ENCODE measurements at places on chromosomes 12 and 14.

DNA sequence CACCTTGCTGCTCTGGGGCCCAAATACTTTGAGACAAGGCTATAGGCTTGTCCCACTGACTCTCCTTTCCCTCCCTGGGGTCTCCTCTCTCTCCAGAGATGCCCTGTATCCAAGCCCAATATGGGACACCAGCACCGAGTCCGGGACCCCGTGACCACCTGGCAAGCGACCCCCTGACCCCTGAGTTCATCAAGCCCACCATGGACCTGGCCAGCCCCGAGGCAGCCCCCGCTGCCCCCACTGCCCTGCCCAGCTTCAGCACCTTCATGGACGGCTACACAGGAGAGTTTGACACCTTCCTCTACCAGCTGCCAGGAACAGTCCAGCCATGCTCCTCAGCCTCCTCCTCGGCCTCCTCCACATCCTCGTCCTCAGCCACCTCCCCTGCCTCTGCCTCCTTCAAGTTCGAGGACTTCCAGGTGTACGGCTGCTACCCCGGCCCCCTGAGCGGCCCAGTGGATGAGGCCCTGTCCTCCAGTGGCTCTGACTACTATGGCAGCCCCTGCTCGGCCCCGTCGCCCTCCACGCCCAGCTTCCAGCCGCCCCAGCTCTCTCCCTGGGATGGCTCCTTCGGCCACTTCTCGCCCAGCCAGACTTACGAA is 3.1 kb downstream of the NR4A1 start:
- no peak for DNase-seq

GRCh38 chr12:11753826-11754225 is 104.4 kb downstream of the ETV6 start:
- DNase-seq = no peak

- no peak for DNase-seq
Measured at GRCh38 chr12:112798048-112798760, 6.7 kb downstream of the RPH3A start.

DNA sequence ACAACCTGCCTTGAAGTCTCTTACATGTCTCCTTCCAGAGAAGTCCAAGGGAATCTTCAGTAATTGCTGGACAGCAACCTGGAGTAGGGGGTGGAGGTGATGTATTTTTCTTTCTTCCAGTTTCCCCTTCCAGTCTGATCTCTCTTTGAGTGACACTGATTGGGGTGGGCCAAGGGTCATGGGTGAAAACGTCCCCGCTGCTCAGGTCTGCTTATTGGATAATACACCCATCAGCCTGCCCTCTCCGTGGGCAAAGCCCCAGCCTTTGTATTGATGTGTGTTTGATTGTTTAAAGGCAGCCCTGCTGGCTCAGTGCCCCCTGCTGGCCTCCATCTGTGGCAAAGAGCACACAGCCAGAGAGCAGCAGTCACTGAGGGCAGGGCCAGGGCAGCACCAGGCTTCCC is 35.7 kb upstream of the ATP2A2 start:
- DNase-seq = peak; percentile 9

DNA sequence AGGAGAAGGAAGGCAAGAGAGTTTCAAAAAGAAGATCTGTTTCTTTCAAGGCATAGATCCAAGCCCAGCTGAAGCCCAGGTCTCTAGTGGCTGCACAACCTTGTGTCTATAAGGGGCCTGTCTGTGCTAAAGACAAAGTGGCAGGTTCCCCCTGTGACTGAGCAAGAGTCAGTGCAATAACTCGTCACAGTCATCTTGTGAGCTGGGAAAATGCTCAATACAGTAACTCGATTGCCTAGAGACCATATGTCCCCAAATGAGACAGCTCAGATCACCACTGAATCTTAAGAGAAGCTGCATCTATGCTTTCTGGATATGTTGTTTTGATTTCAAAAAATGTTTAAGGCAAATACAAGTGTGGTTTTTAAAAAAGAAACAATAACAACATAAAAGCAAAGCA is 24.2 kb downstream of the ST8SIA1 start:
- no peak for DNase-seq

- DNase-seq = no peak
Measured at GRCh38 chr14:51428981-51429380, 188.9 kb downstream of the TMX1 start.

DNA sequence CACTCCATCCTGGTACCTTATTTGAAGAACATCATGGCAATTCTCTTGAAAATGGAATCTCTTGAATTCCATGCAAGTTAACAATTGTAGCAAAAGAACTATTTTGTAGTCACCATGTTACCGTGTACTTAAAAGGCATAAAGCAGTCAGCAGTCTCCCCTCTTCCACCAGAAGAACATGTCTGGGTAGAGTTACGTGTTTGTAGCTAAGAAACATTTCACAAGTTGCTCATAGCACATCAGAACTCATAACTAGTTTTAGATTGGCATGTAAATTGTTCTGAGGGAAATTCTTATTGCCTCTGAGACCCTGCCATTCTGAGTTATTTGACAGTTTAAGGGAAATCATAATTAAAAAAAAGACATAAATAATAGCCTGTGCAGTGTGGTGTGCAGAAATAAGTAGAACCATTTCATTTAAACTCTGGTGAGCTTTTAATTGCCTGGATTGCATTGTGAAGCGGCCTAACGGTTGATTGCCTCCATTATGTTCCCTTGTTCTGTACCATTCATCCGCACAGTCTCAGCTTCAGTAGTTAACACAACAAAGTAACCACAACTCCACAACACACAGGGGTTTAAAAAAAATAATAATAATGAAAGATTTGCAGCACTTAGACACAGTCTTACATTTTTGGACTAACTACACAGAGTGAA is 2.6 kb downstream of the LMO3 start:
- no peak for DNase-seq

- peak; percentile 68 for DNase-seq
Measured at GRCh38 chr14:75088566-75089373, 19.3 kb downstream of the ZC2HC1C start.

DNA sequence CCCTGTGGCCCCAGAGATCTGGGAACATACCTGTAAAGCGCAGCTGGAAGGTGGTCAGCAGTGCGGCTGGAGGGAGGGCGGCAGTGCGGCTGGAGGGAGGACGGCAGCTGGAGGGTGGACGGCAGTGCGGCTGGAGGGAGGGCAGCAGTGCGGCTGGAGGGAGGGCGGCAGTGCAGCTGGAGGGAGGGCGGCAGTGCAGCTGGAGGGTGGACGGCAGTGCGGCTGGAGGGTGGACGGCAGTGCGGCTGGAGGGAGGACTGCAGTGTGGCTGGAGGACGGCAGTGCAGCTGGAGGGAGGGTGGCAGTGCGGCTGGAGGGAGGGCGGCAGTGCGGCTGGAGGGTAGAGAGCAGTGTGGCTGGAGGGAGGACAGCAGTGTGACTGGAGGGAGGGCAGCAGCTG is 23.5 kb downstream of the LRCOL1 start:
- DNase-seq = no peak

DNA sequence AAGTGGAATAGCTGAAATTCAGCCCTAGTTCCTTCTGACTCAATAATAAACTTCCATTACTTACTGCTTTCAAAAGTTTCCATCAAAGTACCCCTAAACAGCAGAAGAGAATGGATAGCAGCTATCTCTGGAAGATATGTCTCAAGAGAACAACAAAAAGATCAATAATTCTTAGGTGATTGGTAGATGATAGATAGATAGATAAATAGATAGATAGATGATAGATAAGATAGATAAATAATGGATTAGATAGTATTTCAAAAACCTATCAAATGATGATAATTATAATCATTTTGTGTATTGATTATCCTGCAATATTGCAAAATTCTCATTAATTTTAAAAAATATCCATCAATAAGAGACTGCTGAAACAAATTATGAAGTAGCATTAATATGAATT is 97.4 kb upstream of the CCND2 start:
- no peak for DNase-seq

- DNase-seq = no peak
Measured at GRCh38 chr12:109818253-109818652, 14.9 kb downstream of the TRPV4 start.

DNA sequence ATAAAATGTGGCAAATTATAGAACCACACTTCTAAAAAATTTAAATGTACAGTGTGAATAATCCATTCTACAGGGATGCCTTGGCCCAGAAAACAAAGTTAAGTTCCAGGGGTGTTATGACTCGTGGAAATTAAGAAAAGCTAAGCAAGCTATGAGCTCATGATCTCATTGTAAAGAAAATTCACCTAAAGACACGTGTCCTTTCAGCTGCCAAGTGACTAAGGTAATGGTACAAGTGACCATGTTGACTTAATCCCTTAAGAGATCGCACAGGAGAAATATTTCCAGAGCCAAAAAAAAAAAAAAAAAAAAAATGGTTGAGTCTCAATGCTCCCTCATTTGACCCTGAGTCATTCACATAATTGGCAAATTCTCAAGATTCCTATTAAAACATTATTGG is 51.4 kb upstream of the ANO2 start:
- no peak for DNase-seq

DNA sequence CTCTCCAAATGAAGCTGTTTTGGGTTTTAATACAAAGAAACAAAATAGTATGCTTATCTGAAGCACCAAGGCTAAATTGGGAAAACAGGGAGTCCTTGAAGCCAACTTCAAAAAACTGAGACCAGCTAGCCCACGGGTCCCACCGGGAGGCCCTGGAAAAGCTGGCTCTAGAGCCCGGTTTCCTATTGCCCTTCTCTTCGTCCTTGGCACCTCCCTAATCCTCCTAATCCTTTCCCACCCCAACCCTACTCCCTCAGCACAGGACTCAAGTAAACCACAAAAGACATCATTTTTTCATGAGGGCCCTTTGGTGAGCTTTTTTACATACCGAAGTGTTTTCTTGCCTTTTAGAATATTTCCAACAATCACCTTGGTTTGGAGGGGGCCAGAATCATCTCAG is 11.3 kb downstream of the LRRC74A start:
- no peak for DNase-seq

DNA sequence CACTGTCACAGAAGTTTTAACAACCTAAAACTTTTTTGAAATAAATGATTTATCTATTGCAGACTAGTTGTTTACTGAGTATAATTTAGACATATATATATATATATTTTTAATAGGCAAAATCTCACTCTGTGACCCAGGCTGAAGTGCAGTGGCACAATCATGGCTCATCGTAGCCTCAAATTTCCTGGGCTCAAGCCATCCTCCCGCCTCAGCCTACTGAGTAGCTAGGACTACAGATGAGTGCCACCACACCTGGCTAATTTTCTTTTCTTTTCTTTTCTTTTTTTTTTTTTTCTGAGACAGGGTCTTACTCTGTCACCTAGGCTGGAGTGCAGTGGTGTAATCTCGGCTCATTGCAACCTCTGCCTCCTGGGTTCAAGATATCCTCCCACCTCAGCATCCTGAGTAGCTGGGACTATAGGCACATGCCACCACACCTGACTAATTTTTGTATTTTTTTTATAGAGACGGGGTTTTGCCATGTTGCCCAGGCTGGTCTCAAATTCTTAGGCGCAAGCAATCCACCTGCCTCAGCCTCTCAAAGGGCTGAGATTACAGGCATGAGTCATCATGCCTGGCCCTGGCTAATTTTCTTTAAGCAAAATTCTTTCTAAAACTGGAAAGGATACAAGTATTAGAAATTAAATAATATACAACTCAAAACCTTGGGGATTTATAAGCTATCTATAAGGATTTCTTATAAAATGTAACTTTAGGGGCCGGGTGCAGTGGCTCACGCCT is 23.1 kb downstream of the EEA1 start:
- DNase-seq = no peak

- peak; percentile 81 for DNase-seq
Measured at GRCh38 chr14:50040401-50040775, 76.0 kb downstream of the VCPKMT start.

- no peak for DNase-seq
Measured at GRCh38 chr12:13496111-13496510, 299.6 kb downstream of the EMP1 start.

DNA sequence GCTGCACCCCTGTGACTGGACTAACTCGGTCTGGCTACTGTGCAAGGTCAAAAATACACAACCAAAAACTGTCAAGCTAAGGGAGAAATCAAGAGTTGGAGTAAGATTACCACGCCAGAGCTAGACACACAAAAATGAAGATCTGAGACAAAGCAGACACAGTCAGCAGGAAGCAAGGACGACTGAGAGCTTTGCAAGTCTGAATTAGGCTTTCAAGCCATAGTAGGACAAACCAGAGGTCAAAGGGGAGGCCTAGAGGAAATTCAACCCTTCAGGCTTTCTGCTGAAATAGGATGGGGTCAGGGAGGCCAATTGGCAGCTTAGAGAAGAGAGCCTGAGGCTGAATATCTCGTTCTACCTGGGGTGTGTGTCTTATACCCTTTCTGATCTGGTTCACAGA is 117.3 kb downstream of the LLPH start:
- no peak for DNase-seq

DNA sequence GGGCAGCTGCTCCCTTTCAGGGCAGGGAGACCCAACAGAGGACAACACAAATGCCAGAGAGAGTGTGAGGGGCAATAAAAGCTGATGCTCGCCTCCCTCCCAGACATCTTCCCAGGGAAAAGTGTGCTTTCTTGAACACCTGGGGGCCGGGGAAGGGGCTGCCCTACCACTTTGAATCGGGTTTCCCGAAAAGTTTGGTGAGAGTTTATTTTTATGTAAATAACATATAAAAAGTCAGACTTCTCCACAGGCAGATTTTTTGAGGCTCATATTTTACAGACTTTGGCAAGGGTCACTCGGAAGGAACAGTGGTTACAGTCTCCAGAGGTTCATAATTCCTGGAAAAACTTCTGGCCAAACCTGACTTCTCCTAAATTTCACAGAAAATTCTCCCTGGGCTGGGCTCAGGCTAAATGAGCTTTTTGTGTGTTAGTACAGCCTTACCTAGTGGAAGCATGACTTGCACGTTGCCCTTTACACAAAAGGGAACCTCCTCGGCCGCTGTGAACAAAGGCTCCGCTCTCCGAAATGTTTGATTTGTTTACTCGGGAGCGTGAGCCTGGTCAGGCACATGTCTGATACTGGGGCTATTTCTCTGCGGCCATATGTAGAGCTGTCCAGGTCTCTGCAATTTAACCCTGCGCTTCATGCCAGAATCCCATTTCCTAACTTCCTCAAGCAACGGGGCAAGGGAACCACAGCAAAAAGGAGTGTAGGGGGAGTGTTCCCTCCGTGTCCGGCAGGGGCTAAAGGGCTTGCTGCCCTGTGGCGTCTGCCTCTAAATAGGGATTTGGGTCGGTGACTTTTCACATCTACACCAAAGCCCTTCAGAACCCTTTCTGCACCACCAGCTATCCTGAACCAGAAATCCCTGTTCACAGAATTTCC is 3.4 kb downstream of the RTL1 start:
- peak; percentile 38 for DNase-seq

GRCh38 chr12:132353811-132354210 is 24.4 kb upstream of the GALNT9 start:
- DNase-seq = no peak

DNA sequence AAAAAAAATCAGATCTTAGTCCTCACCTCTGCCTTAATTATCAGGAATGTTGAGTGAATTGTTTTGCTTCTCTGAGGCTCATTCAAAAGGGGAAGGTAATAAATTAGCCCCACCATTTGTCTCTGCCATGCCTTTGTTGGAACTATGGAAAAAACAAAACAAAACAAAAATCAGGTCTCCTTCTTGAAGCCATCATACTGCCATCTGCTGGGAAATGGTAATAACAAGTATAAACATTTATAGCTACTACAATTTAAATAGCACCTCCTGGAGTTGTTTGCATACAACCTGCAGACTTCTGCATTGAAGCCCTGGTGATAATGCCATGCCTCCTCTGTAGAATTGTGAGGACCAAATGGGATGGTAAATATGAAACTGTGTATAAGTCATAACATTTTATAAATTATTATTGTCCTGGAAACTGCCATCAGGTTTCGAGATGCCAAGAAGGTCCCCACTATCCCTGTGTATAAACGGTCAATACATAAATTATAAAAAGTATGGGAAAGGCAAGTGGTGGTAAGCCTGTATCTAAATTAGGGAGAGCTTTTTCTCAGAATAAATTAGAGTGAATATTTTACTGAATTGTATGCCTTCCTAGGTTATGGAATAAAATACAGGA is 87.2 kb upstream of the FGD4 start:
- peak; percentile 78 for DNase-seq
